Stimulated activated CD8-positive, alpha-beta memory T cell treated with anti-CD3 and anti-CD28 coated beads, Interleukin-15, amount 100 ng/mL, for 1 hour (primary cell): ENCODE measurements at places on chromosomes 5 and 9.
A peak's percentile ranks its signal among the peaks of the same experiment; 100 is the strongest.

DNA sequence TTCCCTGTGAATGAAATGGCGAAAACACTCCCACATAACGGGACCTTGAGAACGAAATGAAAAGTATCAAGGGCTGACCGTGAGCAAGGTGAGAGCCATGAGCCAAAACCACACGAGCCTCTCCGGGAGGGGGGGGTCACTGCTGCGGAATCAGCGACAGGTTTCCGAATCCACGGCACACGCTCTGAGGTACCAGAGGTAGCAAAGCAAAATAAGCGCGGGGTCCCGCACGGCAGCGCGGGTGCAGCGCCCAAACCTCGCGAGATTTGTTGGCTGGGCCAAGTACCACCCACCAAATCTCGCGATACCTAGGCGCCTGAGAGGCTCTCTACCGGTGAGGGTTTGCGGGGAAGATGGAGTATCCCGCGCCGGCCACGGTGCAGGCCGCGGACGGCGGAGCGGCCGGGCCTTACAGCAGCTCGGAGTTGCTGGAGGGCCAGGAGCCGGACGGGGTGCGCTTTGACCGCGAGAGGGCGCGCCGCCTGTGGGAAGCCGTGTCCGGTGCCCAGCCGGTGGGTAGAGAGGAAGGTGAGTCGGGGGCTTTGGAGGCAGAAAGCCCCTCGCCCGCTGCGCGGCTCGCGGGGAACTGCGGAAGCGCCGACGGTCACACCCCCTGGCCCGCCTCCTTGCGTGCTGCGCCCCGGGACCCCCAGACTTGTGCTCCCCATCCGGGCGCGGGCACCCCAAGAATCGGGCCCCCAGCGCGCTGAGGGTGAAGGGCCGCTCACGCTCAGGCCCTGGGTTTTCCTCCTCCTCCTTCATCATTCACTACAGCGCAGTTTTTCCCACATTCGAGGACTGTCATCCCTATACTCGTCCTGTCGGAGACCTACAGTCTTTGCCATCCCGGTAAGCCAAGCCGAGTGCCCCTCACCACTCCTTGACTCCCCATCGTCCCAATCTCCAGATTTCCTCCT, at the start of gene ZNF346:
Gene ZNF346 (plus strand): TSS at position 311 of the 917 bp plus-strand sequence. CDS start 43 bp downstream, at position 354.
- peak; percentile 77 for DNase-seq

DNA sequence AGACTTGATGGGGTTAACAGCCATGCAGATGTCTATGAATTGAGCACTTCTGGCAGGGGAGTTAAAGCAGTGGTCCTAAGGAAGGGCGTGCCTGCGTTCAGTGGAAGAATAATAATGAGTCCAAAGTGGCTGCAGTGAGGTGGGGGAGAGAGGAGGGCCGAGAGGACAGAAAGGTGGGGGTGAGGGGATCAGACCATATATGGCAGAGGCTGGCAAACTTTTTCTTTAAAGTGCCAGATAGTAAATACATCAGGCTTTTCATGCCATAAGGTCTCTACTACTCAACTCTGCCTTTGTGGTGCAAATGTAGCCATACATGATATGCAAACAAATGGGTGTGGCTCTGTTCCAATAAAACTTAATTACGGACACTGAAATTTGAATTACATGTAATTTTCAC, 77.1 kb downstream of the STRBP start:
- no peak for DNase-seq

DNA sequence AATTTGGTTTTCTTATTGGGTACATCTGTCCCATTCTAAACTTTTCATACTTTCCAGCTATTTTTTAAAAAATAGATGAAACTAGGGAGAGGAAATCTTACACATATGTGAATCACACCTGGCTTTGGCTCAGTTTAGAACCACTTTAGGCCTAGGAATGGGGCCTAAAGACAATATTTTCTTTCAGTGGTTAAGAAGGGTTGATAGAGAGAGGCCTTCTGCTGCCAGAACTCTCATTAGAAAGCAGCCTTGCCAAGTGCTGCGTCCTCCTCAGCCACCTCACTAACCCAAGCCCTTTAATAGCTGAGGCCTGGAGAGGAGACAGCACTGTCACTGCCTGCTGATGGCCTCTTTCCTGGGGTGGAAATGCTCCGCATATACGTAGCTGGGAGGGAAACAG, 167.5 kb downstream of the SAXO1 start:
- DNase-seq: no peak

GRCh38 chr9:79974806-79975422, 403.1 kb downstream of the TLE4 start:
- no peak for DNase-seq

GRCh38 chr9:4936277-4936676, 48.8 kb upstream of the JAK2 start:
- DNase-seq: no peak

DNA sequence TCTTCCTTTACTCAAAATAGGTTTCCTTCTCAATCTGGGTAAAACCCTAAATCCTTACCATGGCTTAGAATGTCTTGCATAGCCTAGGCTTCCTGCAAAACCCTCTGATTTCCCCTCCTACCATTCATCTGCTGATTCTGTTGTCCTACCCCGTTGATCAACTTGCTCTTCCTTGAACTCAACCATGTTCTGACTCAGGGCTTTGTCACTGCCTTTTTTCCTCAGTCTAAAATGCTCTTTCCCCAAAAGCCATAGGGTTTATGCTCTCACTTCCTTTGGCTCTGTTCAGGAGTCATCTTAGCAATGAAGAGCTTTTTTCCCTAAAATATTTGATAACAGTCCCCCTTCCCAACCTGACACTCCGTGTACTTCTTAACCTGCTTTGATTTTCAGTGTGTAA, 79.4 kb upstream of the IZUMO3 start:
- DNase-seq: no peak

DNA sequence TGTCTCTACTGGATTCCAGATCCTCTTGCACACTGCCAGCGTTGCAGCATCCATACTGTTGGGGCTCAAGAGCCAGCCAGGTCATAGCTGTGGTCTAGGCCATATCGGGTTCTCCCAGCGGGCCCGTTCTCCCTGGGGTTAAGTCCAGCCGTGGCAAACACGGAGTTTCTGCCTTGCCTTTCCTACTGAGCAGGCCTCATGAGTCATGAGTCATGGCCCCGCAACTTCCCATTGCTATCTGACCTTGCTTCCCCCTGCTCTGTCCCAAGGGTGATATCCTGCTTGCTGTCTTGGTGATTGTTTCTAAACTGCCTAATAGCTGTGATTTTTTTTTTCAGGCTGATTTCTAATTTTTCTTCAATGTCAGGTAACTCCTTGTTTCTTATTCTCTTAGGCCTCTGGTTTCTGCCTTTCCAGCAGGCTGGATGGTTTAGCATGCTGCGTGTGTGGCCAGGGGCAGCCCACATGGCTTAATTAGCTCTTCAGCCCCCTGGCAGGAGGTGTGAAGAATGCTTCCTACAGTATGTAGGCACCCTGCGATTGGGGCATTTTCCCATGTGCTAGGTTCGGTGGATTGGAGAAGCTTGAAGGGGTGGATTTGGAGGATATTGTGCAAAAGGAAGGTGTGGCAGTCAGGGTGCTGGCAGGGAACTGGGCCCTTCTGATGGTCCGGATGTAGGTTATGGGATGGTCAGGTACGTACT, 18.7 kb downstream of the DAPK1 start:
- no peak for DNase-seq

- no peak for DNase-seq
Observed at GRCh38 chr9:124214116-124214515, 43.6 kb upstream of the NEK6 start.

DNA sequence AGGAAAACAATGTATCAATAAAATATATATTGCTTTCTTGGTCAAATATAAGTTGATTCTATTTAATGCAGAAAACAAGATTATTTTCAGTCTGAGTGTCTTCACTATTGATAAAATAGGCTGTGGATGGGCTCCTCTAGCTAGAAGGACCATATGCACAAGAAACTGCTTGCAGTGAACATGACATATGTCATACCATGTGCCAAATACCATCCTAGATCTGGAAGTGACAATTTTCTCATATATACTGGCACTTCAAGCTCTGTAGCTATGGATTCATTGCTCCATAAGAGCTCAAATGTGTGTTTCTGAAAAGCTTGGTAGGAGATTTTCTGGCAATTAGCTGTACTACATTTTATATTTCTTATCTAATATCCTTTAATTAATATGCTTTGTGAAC, 95.6 kb upstream of the CDH6 start:
- DNase-seq: no peak

DNA sequence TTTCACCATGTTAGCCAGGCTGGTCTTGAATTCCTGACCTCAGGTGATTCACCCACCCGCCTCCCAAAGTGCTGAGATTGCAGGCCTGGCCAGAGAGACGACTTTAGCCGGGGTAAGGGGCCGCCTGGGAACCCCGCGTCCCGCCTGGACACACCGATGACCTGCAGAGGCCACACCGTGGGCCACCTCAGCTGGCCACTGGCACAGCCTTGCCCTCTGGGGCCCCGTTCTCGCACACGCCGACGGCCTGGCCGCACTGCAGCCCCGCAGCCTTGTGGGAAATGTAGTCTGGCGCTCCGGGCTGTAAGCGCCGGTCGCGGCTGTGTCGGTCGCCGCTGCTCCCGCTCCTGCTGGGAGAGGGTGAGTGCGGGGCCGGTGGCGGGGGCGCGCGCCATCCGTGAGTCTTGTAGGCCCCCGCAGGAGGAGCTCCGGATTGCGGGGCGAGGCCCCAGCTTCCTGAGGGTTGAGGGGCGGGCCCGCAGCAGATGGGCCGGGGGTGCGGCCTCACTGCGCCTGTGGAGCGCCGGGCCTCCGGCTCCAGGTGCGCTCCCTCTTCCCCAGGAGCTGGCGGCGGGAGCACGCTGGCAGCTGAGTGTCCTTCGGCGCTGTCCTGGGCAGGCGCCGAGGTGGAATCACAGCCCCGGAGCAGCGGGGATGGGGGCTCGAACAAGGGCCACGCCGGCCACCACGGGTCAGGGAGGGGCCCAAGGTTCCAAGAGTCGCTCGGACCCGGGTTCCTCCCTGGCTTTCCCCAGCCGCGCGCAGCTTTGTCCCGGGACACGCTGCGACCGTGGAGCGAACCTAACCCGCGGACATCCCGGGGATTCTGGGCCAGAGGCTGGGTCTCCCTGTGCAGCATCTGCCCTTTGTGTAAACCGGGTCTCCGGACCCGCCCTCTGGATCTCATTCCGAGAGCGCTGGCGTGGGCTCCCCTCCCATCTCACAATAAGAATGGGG, at the start of gene ZFP2:
Gene ZFP2 (plus strand): TSS at position 299 of the 957 bp plus-strand sequence. CDS start 35,401 bp downstream, outside the sequence.
- DNase-seq: no peak

DNA sequence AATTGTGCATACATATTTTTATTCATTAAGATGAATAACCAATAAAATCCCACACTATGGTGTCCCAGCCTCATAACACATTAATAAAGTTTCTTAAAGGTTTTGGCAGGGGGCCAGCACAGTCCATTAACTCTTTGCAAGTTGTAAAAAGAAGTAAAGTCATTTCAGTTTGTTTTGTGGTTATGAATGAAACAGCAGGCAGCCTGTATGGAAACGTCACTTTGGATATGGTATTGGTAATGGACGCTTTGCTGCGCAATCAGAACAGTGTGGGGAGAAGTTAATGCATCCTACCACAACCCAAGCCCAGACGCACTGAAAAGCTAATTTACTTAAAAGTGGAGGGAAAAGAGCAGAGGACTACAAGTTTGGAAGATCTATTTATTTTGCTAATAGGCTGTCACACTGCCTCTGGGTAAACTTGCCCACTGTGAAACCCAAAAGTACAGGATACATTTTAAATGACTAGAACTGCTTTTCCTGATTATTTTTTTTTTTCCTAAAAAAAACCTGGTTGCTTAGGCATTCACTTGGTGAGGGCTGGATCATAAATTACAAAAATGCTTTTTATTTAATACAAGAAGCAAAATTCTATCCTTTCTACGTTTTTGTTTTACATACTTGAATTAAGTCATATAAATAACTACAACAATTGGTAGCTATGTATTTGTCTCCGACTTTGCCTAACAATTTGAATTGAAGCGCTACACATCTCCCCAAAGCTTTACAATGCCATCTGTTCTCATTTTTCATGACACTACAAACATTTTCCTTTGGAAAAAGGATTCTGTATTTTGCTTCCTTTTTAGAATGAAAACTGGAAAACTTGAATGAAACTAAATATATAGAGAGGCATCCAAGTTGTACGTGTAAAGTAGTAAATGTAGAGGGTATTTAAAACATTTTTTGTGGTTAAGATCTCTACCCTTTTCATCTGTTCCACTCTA, 104.3 kb downstream of the NFIB start:
- DNase-seq: no peak

DNA sequence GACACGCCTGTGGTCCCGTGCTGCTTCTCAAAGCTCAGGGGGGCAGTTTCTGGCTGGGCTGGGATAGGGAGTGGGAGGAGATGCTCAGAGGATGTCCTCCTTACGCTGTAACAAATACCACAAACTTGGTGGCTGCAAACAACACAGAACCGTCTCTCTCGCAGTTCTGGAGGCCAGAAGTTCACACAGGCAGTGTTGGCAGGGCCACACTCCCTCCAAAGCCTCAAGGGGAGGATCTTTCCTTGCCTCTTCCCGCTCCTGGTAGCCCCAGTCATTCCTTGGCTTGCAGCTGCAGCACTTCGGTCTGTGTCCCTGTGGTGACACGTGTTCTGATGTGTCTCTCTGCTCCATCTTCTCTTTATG, 10.4 kb upstream of the ORM1 start:
- DNase-seq: no peak

- no peak for DNase-seq
Observed at GRCh38 chr5:150302301-150303069, at the start of gene ARSI. ARSI (minus strand) TSS chr5:150302905; CDS start chr5:150302373, 532 bp downstream.

- DNase-seq: no peak
Observed at GRCh38 chr9:81613002-81613812, 76.1 kb downstream of the TLE1 start.

DNA sequence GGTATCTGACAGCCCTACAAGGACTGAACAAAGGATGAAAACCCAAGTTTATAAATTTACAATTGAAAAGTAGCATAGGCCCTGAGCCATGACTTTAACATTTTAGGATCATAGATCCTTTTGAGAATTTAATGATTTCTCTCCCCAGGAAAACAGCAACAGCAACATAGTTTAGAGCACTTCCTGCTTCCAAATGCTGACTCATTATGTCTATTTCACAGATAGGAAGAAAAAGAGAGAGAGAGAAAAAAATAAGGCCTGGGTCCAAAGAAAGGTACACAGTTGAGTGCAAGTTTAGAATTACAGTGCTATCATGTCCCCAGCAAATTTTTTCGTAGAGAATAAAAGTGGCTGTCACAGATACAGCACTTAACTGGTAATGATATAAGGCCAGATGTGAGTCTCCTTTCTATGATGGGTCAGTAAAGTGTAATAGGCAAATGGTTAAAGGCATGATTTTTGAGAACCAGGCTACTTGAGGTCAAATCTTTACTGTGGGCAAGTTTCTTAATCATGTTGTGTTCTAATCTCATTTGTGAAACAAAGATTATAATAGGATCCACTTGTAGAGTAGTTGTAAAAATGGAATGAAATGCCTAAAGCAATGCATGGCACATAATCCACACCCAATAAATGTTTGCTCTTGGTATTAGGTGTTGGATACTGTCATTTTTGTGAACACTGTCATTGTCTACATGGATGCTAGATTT, 12.3 kb upstream of the PPP2R2B start:
- DNase-seq: no peak
